Mucosa of descending colon (tissue), 3 donors: ENCODE measurements at places on chromosomes 6 and 20. TPM values are rescaled to one million over a fixed set of nuclear protein-coding genes. Genes with fewer than 3 reads are reported as not detected.
A peak's percentile ranks its signal among the peaks of the same experiment; 100 is the strongest.

GRCh38 chr6:67629258-67629657, 1005.8 kb upstream of the ADGRB3 start:
- no peak for DNase-seq

DNA sequence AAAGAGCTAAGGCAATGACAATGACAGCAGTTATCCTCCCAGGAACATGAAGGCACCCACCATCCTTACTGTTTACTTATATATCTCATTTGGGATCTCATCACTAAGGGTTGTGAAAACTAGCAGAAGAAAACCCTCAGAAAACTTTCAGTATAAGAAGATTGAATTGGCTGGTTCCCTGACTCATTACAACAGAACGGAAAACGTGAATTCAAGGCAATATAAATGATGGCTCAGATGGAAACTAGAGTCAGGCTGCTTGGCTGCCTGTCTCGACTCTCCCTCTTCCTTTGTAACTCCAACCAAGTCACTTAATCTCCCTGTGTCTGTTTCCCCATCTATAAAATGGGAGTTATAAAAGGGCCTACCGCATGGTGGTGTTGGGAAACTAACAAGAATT, 387.1 kb upstream of the JARID2 start:
- no peak for DNase-seq

The ENPP5 gene
- total RNA-seq: 4.1 TPM

The ELOVL2 gene
- 0.63 TPM for total RNA-seq

- DNase-seq: no peak
These were observed 116.1 kb downstream of the CEBPB start for GRCh38 chr20:50306478-50307423.

DNA sequence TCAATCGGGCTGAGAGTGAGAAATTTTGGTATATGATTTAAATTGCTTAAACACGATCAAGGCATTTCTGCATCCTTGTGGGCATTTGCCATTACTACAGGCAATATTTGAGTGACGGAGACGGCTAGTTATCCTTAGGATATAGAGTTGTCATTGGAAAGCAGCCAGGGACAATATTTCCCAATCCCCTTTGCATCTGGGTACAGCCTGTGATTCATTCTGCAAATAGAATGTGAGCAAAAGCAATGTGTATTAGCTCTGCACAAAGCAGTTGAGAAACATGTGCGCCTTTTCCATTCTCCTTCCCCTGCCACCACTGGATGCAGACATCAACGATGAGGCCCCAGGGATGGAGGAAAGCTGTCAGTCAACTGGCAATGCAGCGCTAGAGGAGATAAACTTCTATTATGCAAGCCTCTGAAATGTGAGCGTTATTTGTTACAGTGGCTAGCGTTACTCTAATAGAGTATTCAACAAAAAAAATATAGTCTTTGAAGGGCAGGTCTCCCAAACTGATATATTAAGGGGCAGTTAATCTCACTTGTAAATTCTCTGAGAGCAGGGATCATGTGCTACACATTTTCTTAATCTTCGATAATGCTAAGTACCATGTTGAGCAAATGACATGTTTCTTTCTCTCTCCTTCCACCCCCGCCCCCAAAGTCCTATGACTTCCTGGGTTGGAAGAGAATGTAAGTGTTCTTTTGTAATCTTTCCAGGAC, 37.1 kb upstream of the NCOA3 start:
- no peak for DNase-seq

- DNase-seq: no peak
These were observed 11.0 kb upstream of the KIF13A start for GRCh38 chr6:17998442-17998841.

DNA sequence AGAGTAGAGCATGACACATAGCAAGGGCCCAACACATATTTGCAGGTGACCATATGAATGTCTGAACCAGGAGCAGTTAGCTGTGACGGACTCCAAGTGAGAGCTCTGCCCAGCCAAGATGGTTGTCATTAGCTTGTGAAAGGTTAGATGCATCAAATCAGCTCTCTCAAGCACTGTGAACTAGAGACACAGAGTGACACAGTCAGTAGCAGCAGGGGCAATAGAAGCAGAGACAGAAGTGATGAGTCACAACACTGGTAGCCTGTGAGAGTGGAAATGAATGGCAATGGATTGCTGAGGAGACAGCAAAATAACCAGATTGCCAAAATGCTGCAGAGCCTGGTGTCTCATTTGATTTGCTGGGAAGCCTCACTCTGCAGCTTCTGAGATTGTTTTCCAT, 558.9 kb downstream of the PKHD1 start:
- no peak for DNase-seq

DNA sequence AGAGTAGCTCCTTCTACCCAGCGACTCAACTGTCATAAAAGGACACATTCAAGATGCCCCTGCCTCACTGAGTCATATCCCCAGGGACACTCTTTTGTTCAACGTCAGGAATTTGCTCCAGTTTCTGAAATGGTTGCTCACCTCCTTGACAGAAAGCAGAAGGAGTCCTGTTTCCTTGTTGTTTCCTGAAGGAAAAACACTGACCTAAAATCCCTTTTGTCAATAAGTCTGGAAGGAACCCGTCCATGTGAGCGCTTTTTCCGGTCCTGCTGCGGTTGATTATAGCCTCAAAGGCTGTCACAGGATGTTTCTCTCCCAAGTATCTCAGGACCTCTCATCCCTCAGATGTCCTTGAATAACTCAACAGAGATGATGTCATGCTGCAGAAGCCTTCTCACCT, 113.6 kb upstream of the PLEKHG1 start:
- no peak for DNase-seq

DNA sequence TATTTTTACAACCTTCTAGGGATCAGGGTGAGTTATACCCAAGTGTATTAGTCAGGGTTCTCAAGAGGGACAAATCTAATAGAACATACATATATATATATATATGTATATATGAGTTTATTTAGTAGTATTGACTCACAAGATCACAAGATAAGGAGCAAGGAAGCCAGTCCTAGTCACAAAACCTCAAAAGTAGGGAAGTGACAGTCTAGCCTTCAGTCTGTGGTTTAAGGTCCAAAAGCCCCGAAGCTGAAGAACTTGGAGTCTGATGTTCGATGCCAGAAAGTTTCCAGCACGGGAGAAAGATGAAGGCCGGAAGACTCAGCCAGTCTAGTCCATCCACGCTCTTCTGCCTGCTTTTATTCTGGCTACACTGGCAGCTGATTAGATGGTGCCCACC, 632.7 kb upstream of the AGPAT4 start:
- no peak for DNase-seq

The SCUBE3 gene
- total RNA-seq: 11.6 TPM

GRCh38 chr6:117328005-117328389, 62.6 kb downstream of the VGLL2 start:
- no peak for DNase-seq

DNA sequence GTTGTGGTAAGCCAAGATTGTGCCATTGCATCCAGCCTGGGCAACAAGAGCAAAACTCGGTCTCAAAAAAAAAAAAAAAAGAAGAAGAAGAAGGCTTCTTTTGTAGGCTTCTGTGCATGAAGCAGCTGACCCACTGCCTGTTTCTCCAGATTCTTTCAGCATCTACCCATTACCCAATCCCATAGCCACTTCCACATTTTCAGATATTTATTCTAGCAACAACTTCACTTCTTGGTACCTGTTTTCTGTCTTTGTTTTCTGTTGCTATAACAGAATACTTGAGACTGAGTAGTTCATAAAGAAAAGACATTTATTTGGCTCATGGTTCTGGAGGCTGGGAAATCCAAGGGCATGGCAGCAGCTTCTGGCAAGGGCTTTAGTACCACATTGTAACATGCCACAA, 95.3 kb upstream of the SGK1 start:
- no peak for DNase-seq

GRCh38 chr6:111721753-111722154, 116.1 kb upstream of the TRAF3IP2 start:
- DNase-seq: peak; percentile 47

The MUC21 gene
- not detected for total RNA-seq
